ENCODE measurements at places on chromosomes 5 and 9.

DNA sequence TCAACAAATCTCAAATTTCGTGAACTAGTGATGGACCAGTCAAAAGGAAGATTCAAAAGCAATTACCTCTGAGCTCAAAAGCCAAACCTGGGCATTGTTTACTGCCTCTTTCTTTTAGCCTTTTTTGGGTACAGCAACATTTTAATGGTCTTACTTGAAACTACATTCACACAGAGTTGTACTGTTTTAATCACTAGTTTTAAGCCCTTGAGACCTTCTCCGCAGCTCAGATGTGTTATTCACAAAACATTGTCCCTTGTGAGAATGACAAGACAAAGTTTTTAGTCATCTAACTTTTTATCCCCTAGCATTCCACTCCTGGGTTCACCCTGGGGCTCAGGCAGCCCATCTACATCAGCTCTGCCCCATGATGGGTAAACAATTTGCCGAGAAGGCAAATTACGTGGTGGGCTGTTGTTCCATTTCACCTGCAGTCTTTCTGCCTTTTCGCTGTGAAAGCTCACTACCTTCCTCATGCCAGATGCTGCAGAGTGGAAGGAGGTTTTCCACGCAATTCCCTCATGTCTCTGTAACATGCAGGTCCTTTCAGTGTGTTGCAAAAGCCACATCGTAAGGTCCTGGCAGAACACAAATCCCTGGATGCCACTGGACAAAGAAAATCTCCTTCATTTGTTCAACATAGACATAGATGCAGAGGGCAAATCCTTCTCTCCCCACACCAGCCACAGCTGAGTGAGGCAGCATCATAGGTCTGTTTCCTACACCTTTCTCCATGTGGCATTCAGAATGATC, 175.7 kb downstream of the EBF1 start:
- no peak for DNase-seq

DNA sequence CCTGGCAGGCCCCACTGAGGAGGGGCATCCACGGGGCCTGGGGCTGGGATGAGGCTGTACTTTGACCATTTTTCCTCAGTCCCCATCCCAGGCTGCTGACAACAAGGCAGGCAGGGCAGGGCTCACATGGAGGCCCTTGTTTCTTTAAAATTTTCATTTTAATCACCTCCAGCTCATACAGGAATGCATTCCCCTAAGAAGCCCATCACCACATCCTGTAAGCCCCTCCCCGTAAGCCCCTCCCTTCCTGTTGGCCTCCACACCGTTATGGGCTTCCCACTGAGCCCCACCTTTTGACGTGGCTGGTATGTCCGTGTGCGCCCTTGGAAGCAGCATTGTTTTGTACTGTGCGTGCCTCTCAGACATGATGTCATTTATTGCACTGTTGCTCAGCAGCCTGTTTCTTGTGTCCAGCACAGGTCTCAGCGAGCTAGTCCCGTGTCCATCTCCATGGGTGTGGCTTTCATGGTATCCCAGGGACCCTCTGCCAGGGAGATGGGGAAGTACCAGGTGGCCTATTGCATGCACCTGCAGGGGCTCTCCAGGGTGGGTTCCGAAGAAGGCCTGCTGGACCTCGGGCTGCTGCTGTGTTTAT, 22.4 kb downstream of the PHF2 start:
- no peak for DNase-seq

- DNase-seq: no peak
These were observed 17.6 kb upstream of the HEXB start for GRCh38 chr5:74667396-74667795.

- no peak for DNase-seq
These were observed 64.5 kb downstream of the COL15A1 start for GRCh38 chr9:99008203-99008602.

DNA sequence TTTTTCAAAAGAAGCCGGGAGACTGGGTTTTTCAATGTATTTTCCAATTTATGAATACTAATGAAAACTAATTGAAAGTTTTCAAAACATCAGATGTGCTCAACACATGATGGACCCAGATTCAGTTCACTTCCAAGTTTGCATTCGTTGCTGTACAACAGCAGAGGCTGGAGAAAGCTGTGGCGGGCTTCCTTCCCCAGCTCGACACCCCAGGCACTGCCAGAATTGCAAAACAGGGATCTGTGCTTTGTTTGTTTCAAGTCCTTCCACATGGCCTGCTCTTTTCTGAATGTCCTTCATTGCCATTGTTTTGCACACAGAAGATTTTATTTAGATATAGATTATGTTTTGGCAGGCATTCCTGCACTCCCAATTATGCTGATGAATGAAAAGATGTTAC, 30.3 kb upstream of the INSYN2B start:
- no peak for DNase-seq

DNA sequence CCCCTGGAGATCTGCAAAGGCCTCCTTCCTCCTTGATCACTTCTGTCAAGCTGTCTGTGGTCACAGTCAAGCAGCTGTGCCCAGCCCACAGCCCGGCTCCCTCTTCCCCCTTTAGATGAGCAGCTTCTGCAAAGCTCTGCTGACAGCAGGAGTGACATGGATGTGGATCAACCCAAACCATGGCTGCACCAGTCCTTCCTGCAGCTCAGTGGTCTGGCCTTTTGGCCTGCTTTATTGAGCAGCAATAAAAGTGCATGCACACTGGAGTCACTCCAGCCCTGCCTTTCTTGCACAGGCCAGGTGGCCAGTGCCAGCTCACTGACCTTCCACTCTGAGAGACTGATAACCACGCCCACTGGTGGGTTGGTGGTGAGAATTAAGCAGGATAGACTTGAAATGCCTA, 91.3 kb upstream of the OTULINL start:
- no peak for DNase-seq

- no peak for DNase-seq
These were observed 23.5 kb upstream of the SUSD1 start for GRCh38 chr9:112198646-112199045.

DNA sequence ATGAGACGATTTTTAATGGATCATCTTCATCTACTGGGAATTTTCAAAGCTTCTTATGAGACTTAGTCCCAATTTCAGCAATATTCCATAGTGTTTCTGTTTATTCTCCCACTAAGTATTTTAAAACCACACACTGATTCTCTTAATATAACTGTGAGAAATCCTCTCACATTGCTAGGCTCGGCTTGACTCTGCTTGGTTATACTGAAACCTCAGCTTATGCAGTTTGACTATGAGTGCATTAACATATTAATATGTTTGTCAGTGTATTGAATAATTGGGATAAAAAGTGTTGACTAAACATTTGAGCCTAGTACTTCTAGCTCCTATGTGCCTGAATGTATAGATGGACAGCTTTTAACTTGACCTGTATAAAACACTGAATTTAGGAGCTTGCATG, 298.5 kb upstream of the IZUMO3 start:
- DNase-seq: no peak

GRCh38 chr5:135007305-135007704, 26.7 kb downstream of the PITX1 start:
- DNase-seq: no peak

GRCh38 chr5:150671509-150672236, 10.6 kb downstream of the MYOZ3 start:
- DNase-seq: no peak

- DNase-seq: no peak
These were observed 20.0 kb downstream of the GPBP1 start for GRCh38 chr5:57193757-57194413.

- no peak for DNase-seq
These were observed 451.6 kb downstream of the TLE1 start for GRCh38 chr9:81237565-81238231.

DNA sequence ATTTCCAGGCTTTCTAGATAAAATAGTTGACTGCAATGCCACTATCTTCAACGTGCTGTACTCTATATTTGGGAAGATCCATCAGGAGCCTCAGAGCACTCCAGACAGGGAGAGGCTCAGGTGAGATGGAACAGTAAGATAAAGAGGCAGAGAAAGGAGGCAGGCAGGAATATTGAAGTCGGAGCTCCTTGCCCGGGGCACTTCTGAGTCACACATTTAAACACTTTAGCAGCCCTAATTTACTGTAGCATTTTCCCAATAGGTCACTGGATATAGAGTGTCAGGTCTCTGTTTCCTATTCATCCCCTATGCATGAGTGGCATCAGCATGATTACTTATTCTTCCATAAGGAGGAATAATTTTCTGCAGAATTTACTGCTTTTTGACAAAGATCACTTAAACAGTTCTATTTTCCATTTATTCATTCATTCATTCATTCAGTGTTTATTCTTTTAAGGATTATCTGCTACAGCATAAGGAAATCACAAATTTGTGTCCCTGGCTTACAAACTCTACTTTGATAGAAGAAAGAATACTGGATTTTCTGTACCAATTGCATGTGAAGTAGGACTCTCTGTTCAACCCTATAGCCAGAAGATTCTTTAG, 170.7 kb downstream of the MAPKAP1 start:
- DNase-seq: no peak

GRCh38 chr5:77892061-77893010, 116.2 kb upstream of the TBCA start:
- no peak for DNase-seq

- DNase-seq: no peak
These were observed 1.3 kb downstream of the ADAMTS6 start for GRCh38 chr5:65480306-65480865.

DNA sequence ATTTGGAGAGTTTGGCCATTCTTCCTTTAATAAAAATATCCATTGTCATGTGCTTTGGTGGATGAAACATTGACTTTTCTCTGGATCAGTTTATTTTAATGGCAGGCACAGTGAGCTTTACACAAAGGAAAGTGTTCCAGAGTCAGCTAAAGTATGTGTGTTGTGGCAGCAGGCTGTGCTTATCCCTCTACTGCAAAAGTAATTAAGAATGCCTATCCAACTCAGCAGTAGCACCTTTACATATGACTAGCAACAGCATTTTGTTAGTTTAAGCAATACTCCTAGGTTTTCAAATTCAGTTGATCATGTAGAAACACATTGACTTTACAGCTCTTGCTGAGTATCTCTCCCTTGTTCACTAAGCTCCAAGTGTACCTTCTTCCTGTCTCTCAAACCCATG, 730.5 kb upstream of the RGMB start:
- DNase-seq: no peak

- DNase-seq: no peak
These were observed 12.9 kb downstream of the MYORG start for GRCh38 chr9:34363619-34364351.

DNA sequence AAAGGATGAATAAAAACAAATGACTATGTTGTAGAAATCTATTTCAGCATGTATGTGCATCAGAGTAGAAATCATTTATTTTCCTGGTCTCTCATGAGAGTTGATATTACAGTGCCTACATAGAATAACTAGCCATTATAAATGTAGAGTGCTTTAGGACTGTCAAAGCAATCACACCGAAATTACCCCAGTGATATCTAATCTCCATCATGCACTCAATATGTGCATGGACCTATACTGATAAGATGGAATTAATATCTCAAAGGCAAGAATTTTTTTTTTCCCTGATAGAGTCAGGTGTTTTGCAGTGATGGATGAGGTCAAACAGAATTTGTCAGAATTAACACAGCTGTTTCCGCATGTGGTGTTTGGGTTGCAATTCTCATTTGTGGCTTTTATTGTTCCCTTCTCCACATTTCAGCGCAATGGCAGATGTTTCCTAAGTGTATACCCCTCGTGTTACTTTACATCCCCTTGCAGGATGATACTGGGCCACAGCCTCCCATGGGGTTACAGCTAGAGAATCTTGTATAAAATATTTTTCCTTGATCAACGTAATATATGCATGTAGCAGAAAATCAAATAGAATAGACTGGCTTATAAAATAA, 298.8 kb downstream of the RASEF start:
- DNase-seq: no peak
